ENCODE measurements at places on chromosomes 12 and 14. TPM values are rescaled to one million over a fixed set of nuclear protein-coding genes. Genes with fewer than 3 reads are reported as not detected.

GRCh38 chr12:106508966-106509365, 73.8 kb upstream of the RFX4 start:
- H3K27ac ChIP-seq: no peak overlapping the region
- no peaks in the 10 kb centered on the region for H3K27me3 ChIP-seq
- peaks cover 2% of the 10 kb centered on the region for H3K4me1 ChIP-seq
- H3K36me3 ChIP-seq: peaks cover 47% of the 10 kb centered on the region
- no peak overlapping the region for H3K4me3 ChIP-seq
- no peak for DNase-seq

DNA sequence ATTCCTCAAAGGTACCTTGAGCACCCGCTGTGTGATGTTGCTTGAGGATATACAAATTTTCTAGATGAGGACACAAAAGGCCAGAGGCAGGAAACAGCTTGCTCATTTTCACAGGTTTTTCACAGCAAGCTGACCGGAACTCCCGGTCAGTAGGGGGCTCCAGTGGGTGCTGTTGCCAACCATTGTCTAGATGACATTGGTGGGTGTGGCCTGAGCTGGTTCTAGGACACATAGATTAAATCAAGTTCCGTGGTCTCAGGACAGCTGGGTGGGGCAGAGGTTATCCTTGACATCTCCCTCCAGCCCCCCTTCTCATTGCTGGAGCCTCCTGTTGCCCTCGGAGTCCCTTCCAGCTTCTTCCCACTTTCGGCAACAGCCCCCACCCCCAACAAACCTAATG, 153.6 kb upstream of the FKBP4 start:
- H3K27ac ChIP-seq: peak overlapping the region; percentile 72
- no peaks in the 10 kb centered on the region for H3K36me3 ChIP-seq
- H3K4me3 ChIP-seq: no peak overlapping the region
- no peaks in the 10 kb centered on the region for H3K27me3 ChIP-seq

DNA sequence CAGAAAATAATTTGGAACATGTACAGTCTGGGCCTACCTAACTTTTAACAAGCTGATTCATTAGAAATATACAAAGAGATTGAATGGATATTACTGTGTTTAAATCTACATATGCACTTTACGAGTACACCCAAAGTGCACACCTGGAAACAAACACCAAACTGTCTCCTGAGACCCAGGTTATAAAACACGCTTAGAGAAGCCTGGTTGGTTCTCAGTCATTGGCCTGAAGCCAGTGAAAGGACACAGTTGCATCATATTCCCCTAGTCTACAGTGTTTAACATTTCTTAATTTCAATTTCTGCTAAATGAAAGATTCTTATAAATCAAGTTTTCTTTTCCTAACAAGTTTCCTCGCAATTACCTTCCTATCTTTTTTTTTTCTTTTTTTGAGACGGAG, 209.5 kb downstream of the FBXL14 start:
- no peaks in the 10 kb centered on the region for H3K4me1 ChIP-seq
- H3K4me3 ChIP-seq: no peak overlapping the region
- no peaks in the 10 kb centered on the region for H3K27me3 ChIP-seq

PTPRB gene
- total RNA-seq: 38.7 TPM

- no peaks in the 10 kb centered on the region for H3K27me3 ChIP-seq
- no peak overlapping the region for H3K27ac ChIP-seq
- no peaks in the 10 kb centered on the region for H3K36me3 ChIP-seq
- H3K4me1 ChIP-seq: no peaks in the 10 kb centered on the region
These were observed 36.4 kb upstream of the GARIN6 start for GRCh38 chr12:99611117-99611516.

- peak; percentile 23 for DNase-seq
- no peak overlapping the region for H3K27ac ChIP-seq
- H3K4me1 ChIP-seq: peaks cover 6% of the 10 kb centered on the region
- H3K36me3 ChIP-seq: no peaks in the 10 kb centered on the region
These were observed 39.2 kb downstream of the EFCAB11 start for GRCh38 chr14:89915114-89915878.

KRT6B gene
- total RNA-seq: not detected

Measured in left ventricle myocardium inferior (tissue), 1 donor.